ENCODE measurements at places on chromosomes 7 and 10.

DNA sequence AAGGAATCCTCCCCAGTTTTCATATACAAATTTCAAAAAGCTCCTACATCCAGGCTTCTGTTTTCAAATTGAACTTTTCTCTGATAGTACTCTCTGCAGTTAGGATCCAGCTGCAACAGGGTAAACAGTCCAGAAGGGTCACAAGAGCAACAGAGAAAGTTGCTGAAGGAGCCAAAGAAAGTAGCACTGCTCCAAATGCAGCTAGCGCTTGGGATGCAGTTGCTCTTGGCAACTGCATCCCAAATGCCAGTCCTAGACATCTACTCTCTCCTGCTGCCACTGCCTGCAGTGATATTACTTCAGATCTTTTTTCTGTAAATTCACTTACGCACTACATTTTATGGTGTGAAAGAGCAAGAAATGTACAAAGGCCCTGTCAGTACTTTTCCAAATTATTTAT is 14.6 kb downstream of the GPR37 start:
- no peak for DNase-seq

GRCh38 chr10:119516381-119517234 is 25.9 kb downstream of the RGS10 start:
- DNase-seq, result peak; percentile 34

GRCh38 chr7:135190703-135191102 is 20.2 kb upstream of the CYREN start:
- DNase-seq, result no peak

DNA sequence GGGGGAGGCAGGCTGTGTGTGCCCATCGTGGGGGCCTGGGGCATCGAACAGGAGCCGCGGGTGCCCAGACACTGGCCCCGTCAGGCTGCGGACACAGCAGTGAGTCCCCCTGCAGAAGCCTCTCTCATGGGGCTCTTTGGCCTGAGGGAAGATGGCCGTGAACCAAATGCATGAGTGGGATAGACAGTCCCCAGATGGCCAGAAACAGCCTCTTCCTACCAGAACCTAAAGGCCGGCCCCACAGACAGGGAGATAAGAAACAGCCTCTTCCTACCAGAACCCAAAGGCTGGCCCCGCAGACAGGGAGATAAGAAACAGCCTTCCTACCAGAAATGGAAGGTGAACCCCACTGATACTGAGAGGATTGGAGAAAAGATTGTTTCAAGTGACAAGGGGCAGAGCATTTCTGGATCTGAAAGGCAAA is 16.6 kb downstream of the IDI2 start:
- no peak for DNase-seq

DNA sequence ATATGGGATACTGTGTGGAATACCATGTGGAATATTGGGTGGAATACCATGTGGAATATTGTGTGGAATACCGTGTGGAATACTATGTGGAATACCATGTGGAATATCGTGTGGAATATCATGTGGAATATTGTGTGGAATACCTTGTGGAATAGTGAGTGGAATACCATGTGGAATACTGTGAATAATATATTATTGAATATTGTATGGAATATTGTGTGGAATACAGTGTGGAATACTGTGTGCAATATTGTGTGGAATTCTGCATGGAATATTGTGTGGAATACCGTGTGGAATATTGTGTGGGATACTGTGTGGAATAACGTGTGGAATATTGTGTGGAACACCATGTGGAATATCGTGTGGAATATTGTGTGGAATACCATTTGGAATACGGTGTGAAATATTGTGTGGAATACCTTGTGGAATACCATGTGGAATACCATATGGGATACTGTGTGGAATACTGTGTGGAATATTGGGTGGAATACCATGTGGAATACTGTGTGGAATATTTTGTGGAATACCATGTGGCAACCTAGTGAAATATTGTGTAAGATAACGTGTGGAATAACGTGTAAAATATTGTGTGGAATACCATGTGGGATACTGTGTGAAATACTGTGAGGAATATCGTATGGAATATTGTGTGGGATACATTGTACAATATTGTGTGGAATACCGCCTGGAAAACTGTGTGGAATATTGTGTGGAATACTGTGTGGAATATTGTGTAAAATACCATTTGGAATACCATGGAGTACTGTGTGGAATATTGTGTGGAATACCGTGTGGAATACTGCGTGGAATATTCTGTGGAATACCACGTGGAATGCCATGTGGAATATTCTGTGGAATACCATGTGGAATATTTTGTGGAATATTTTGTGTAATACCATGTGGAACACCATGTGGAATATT is 133.9 kb upstream of the CHST15 start:
- DNase-seq, result no peak

All from central memory CD8-positive, alpha-beta T cell (primary cell).